ENCODE measurements at places on chromosomes 12 and 14.

GRCh38 chr14:45553981-45554380, 301.0 kb upstream of the MIS18BP1 start:
- no peak for DNase-seq

- DNase-seq = no peak
These were observed 196.0 kb downstream of the RAD51B start for GRCh38 chr14:68015356-68016254.

GRCh38 chr14:34328178-34328577, 133.9 kb downstream of the SPTSSA start:
- DNase-seq = no peak

- DNase-seq = no peak
These were observed 61.7 kb upstream of the BCL2L14 start for GRCh38 chr12:12008931-12009611.

DNA sequence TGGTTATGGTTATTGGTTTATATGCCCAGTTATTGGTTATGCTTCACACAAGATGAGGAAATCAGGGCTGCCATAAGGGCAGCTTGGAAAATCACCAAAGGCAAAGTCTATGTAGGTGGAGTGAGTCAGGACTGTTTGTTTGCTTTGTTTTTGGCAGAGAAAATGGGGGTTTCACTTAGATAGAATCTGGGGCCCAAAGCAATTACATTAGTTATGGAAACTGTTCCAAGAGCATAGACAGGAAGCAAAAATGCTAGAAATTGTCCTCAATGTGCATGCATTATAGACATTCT, 2.2 kb downstream of the VAMP1 start:
- no peak for DNase-seq

DNA sequence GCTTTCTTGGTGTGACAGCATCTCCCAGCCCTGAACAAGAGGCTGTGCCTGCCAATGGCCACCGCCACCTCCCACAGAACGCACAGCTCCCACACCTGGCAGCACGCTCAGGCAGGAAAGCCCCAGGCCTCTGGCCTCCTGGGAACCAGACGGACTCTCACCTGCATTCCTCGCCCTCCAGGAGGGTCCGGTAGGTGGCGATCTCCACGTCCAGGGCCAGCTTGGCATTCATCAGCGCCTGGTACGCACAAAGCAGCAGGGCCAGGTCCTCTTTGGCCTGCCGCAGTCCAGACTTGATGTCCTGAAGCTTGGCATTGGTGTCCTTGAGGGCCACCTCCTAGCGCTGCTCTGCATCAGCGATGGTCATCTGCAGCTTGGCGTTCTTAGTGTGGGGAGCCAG, 12.1 kb upstream of the KRT77 start:
- DNase-seq = no peak

DNA sequence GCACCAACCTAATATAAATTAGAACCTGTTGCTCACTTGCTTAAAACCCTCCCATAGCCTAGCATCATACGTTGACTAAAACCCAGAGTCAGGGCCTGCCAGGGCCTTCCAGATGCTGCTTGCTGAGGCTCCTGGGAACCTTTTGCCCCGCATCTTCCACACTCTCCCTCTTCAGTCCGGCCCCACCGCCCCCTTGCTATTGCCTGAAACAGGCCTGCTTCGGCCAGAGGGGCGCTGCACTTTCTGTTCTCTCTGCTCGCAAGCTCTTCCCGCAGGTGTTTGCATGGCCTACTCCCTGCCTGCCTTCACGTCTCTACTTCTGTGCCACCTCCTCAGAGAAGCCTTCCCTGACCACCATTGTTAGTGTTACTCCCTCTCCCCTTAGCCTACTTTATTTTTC, 13.7 kb upstream of the TCTN2 start:
- no peak for DNase-seq

DNA sequence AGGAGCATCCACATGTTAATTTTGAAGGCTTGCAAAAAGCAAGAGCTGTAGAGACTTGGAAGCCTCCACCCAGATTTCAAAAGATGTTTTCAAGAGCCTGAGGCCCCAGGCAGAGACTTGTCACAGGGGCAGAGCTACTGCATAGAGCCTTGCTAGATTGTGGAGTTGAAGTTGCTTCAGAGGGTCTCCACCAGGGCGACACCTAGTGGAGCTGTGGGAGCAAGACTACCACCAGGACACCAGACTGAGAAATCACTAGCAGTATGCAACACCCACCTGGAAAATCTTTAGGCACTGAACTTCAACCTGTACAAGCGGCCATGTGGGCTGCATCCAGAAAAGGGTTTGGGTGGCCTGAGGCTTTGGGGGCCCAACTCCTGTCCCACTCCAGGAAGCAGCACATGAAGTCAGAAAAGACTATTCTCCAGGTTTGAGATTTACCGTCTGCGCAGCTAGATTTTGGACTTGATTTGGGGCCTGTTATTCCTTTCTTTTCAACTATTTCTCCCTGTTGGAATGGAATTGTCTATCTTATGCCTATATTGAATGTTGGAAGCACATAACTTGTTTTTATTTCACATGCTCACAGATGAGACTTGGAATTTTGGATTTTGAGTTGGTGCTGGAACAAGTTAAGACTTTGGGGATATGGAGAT, 508.6 kb downstream of the FLRT2 start:
- no peak for DNase-seq

DNA sequence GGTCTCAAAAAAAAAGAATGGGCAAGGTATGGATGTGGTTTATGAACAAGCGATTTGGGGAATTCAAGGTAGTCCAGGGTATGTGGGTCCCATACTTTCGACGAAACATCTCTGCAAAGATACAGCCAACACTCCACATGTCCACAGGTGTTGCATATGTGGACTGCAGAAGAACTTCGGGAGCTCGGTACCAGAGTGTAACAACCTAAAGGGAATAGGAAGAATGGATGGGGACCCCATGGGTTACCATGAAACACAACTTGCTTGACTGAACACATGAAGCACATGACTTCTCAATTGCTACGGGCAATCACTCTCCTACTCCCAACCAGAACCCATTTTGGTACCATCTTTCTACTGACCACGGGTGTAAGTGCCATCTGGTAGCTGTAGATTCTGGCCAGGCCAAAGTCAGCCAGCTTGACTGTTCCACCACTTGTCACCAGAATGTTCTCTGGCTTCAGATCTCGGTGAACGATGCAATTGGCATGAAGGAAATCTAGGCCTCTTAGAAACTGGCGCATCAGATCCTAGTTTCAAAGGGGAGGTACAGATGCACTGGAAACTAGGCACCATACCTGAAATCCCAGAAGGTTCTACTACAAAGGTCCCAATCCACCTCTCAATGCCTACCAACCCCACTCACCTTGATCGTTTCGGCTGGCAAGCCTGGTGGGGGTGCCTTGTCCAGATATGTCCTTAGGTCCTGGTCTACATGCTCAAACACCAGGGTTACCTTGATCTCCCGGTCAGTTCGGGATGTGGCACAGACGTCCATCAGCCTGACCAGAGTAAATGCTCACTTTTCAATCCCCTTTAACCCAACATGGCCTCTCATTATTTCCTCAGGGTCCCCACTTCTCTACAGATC, 1.3 kb downstream of the CDK4 start:
- no peak for DNase-seq

DNA sequence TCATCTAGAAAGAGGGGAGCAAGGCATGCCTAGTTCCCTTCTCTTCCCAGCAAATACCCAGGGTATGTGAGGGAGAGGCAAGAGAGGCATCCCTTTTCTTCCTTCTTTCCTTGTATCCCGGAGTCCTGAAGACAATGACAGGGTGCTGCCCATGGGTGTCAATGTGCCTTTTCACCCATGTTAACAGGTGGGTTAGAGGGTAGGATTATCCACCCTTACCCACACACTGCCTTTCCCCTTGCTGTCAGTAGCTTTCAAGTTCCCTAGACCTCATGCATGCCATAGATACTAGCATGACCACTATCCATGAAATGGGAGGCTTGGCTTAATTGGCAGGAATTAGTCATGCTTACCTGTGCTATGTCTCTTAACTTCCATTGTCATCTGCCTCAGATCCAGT, 36.3 kb upstream of the PCNX1 start:
- DNase-seq = no peak

GRCh38 chr12:3278681-3279414, 201.7 kb downstream of the TSPAN9 start:
- no peak for DNase-seq

GRCh38 chr14:65461730-65462129, 49.2 kb downstream of the FUT8 start:
- DNase-seq = no peak

GRCh38 chr12:49233842-49234526, 30.9 kb upstream of the TUBA1C start:
- DNase-seq = no peak

- DNase-seq = no peak
These were observed 36.7 kb downstream of the TMEM116 start for GRCh38 chr12:111976291-111976690.

DNA sequence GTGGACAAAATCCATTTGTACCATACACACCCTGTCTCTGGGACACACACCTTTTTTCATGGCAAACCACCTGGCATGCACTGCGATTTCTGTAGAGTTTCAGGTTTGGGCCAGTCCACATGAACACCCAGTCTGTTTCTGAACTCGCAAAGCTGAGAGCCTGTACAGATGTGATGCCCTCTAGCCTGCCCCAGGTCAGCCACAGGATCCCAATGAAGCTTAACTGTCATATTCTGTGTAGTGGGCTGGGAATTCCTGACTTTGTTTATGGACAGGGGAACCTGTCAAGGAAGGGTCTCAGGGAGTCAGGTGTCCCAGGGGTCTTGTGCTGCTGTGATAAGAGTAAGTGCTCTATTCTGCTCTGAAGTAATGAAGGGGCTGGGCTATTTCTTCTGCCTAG, 39.8 kb downstream of the CPM start:
- DNase-seq = no peak

- DNase-seq = no peak
These were observed 108.5 kb downstream of the SLC38A1 start for GRCh38 chr12:46160101-46160980.

GRCh38 chr14:76129851-76130576, 21.7 kb upstream of the GPATCH2L start:
- DNase-seq = no peak

DNA sequence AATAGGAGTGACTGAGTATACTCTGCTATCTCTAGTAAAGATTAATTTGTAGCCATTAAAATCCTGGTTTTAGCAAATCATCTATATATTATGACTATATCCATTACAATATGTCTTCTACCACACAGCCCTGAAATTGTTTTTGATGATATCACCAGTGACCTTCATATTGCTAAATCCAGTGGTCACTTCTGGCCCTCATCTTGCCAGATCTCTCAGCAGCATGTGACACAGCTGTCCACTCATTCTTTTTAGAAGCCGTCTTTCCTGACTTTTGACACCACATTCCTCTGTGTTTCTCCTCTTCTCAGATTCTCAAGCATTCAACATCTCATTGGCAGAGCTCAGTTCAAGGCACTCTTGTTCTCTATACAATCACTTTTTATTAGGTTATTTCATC, 54.9 kb downstream of the CPNE8 start:
- DNase-seq = no peak

GRCh38 chr14:43706900-43707299, 800.2 kb downstream of the FSCB start:
- no peak for DNase-seq

GRCh38 chr12:114916541-114916940, 232.6 kb upstream of the TBX3 start:
- no peak for DNase-seq

DNA sequence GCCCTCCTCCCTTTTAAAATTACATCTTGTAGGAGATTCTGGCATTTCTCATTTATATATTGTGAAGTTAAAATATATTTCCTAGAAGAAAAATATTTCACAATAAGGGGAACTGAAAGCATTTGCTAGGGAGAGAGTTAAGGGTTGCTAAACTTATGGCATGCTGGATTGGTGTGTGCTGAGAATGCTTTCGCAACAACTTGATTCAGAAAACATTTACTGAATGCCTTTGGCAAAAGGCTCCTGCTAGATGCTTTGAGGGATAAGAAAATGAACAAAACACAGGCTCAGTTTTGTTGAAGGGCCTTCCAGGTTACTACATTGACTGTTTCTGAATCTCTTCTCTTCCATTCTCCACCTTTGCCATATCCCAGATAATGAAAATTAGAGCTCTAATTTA, 67.5 kb downstream of the DIP2B start:
- no peak for DNase-seq

- no peak for DNase-seq
These were observed 44.0 kb upstream of the REP15 start for GRCh38 chr12:27652174-27652763.

GRCh38 chr14:98278800-98279199, 993.2 kb downstream of the BCL11B start:
- DNase-seq = no peak

DNA sequence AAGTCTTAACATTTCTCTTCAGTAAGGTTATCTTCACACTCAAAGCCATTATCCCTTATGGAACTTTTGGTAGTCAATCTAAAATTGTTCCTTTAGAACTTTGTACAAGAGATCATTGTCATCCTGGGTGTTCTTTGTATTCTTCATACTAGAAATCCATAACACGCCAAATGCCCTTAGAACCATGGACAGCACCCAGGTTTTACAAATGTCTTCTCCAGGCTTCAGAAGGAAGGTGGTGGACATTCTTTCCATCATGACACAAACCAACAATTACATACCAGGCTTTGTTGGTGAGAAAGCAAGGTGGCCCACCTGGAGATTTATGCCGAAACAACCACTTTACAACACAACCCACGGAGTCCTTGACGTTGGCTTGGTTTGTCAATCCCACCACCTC, 365.6 kb upstream of the TBX3 start:
- no peak for DNase-seq

DNA sequence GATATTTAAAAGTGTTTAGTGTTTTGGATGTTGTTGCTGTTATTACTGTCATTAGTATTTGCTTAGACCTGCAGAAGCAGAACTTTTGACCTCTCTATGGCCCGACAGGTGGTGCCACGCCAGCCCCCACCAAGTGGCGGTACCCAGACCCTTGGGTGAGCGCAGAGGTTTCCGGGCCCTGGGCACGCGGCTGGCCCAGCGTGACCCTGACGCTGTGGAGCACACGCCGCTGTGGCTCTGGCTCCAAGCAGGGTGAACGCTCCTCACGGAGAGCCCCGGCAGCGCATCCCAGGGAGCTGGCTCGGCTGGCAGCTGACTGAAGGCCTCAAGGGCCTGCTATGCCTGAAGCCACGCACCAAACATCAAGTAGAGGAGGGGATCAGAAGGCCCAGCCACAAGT, 22.6 kb downstream of the SLC25A47 start:
- DNase-seq = no peak

GRCh38 chr12:49297695-49298060, 2.7 kb downstream of the PRPH start:
- no peak for DNase-seq

All from cortex of kidney (tissue), 1 donor.